ENCODE measurements at places on chromosomes 1 and 21.

DNA sequence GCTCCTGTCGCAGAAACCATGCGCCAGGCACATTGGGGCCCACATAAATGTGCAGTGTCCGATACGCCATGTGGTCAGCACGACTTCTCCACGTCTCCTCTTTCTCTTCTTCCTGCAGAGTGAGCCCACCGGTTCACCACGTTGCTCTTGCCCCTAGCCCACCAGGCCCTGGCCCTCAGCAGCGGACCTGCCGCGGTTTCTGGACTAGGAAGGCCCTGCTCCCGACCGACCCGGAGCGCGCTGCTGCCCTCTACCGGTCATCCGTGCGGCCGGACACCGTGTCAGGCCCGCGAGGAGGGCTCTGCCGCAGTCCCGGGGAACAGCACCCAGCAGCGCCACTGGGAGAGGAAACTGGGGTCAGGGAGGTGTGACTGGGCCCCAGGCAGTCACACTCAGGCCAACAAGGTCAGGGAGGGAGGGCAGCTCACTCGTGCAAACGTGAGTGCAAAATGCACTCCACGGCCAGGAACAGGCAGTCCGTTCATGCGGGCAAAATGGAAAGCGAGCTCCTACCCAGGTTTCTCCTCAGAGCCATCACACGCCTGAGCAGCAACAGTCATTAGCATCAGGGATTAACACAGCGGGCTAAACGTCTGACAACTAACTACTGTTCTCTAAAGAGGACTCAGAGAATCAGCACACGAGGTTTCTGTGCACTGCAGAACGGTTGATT, 13.7 kb downstream of the TLR5 start:
- DNase-seq: no peak

DNA sequence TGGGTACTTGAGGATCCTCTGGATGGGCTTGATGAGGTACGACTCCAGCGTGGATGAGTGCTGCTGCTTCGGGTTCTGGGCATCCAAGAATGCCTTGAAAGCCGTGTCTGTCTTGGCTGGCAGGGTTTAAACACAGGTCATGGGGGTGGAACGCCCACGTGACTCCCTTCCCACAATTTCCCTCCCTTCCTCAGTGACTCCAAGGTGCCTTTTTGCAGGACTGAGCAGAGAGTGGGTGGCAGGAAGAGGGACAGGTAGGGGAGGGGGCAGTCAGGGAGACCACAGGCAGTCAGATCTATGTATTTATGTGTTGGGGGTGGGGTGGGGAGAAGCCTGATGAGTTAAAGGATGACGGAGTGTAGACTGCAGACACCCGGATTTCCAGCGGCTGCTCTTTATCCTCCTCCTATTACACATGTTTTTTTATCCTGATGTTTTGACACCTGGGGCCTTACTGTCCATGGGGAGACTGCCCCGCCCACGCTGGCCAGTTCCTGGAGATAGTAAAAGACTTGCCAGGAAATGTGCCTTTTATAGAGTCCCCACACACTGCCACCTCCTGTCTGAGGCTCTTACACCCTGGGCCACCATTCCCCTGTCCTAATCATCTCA, 103.2 kb upstream of the KRTAP19-8 start:
- no peak for DNase-seq

GRCh38 chr1:56429288-56429687, 150.1 kb downstream of the PLPP3 start:
- DNase-seq: no peak

DNA sequence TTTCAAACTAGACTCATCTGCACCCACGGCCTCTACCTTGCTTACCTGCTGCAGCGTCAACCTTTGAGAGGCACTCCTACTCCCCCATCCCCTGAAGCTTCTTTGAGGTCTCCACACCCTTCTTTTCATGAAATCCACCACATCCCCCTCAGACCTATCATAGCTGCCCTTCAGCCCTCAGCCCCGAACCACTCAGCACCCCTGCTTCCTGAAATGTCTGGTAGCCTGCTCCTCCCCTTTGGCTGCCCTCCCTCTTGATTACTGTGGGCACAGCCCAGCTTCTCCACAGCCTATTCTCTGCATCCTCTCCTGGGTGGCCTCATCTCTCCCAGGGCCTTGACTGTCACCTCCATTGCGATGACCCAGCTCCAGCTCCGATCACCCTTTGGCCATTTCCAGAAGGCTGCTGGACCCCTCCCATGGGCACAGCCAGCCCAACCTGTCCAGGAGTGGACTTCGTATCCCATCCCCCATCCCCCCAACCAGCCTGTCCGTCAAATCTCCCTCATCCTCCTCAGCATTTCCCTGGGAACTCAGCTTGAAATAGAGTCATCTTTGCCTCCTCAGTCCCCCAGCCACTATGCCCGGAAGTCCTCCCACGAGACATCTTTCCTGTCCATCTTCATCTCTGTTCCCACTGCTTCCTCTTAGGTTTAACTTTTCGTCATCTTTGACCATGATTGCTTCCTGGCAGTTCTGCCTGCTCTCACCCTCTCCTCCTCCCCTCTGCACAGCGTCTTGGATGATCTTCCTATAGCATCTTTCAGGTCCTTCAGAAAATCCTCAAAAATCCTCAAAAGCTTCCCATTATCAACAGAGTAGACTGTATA, 6.1 kb upstream of the ADORA1 start:
- no peak for DNase-seq

GRCh38 chr1:168317309-168317708, 36.6 kb downstream of the TBX19 start:
- DNase-seq: no peak

GRCh38 chr1:119924948-119925898, 28.9 kb upstream of the ADAM30 start:
- DNase-seq: no peak

DNA sequence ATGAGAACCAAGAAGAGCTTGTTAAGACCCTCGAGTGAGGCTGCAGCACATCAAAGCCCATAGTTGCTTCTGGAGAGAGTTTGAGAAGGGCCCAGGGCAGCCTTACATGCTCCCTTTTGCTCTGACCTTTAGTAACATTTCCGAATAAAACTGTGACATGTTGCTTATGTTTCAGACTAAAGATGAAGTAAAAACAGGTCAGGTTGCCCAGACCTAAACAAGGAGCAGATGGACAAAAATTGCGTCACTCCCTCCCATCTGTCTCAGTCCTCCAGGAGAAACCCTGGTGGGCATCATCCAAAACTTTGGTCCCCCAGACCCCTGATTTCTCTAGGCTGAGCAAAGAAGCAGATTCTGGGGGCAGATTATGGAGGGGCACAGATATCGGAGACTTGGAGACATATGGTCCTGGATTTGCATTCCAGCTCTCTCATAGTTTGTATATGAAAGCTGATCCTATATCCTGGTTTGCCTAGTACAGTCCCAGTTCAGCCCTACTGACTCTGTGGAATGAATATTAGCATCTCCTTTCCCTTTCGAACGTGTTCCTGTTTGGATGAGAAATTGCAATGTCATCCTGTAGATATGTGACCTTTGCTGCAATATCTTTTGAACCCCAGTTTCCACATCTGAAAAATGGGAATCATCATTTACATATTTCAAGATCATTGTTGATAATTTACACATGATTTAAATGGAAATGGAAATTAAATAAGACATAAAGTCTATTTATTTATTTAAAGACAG, 304.9 kb upstream of the USP24 start:
- DNase-seq: no peak

DNA sequence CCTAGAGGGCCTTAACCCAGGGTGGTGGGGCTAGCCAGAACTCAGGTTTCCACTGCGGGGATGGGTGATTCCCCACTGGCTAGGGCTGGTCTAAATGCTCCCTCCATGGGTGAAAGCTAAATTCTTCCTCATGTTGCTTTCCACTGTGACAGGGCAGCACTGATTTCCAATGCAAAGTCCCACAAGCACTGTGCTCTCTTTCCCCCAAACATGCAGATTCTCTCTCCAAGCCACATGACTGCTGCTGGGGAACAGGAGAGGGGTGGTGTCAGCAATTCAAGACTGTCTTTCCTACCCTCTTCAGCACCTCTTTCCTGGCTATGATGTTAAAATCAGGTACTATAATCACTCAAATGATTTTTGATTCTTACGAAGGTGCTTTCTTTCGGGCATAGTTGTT, 215.5 kb downstream of the RWDD3 start:
- no peak for DNase-seq

DNA sequence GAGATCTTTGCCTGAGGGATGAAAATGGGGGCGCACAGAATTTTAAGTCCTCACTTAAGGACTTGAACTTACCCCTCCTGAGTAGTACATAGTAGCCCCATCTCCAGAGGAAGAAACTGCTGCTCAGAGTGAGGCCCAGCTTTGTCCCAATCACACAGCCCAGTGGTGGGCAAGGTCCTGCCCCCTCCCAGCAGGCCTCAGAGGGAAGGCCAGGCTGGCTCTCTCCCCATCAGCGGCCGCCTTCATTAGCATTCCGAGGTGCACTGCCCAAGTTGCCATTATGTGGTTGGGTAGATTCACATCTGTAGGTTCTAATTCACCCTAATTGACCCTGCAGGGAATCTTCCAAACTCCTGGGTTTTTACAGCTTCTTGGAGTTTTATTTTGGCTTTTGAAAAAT, 59.1 kb downstream of the FOXO6 start:
- no peak for DNase-seq

GRCh38 chr21:30194701-30195299, 21.1 kb downstream of the CLDN8 start:
- DNase-seq: peak; percentile 56

DNA sequence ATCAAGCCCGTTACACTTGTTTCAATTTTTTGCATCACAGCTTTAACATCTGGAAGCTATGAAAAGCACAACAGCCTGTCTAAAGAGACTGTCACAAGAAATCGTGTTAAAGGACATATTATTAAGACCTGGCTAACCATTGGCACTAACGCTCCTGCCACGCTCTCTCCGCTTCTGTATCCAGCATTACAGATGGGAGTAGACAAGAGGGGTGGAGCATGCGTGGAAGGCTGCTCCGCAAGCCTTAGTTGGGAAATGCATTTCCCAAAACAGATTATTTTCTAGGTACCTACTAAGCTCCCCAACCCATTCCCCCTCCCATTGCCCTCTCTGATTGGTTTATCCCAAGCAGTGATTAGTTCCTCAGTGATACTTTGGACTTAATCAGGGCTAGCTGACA, 72.4 kb downstream of the NTNG1 start:
- no peak for DNase-seq

DNA sequence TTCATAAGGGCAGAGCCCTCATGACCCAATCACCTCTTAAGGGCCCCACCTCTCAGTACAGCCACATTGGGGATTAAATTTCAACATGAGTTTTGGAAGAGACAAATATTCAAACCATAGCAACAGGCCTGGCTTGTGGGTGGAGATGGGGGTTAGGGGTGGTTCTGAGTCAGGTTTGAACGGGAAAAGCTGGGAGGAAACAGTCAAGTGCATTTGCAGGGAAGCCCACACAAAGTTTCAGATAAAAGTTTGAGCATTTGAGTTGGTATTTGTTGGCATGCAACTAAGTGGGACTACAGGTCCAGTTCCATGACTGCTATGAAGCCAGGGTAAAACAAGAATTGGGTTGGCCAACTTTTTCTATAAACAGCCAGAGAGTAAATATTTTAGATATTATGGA, 21.0 kb upstream of the PADI2 start:
- no peak for DNase-seq

DNA sequence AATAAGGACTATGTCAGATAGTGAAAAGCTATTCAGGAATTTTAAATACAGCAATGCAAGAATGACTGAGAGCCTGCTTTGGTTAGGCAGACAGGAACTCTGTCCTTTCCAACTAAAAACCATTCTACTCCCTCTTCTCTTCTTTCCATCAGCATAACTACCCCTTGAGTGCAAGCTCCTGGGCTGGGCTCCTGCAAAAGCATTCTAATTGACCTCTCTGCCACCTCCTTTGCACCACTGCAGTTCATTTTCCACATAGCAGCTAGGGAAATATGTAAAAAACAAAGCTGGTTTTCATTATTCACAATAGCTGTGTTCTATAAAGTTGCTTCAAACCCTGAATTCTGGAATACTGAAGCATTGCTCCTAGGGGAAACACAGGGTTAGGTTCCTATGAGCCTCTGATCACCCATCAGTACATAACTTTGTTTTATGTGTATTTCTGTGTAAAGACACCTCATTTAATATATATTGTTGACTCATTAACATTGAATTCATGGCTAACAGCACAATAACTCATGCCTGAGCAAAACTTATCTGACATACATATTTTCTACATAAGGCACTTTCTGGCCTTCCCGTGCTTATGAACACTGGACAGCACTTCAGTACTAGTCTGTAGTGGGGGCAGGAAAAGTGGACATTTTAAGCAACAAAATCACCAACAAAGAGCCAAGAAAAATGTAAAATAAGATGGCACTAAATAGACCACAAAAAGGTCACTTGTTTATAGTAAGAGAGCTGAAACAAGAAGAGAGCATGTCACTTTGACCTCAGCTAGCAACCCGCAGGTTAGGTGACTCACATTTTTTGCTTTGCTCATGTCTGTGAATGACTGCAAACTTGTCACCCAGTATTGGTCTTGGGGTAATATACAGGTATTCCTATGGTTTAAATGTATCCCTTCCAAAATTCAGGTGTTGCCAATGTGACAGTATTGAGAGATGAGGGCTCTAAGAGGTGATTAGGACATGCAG, 57.9 kb upstream of the IRF2BP2 start:
- no peak for DNase-seq

GRCh38 chr21:36354918-36355680, 30.1 kb upstream of the CHAF1B start:
- DNase-seq: no peak

DNA sequence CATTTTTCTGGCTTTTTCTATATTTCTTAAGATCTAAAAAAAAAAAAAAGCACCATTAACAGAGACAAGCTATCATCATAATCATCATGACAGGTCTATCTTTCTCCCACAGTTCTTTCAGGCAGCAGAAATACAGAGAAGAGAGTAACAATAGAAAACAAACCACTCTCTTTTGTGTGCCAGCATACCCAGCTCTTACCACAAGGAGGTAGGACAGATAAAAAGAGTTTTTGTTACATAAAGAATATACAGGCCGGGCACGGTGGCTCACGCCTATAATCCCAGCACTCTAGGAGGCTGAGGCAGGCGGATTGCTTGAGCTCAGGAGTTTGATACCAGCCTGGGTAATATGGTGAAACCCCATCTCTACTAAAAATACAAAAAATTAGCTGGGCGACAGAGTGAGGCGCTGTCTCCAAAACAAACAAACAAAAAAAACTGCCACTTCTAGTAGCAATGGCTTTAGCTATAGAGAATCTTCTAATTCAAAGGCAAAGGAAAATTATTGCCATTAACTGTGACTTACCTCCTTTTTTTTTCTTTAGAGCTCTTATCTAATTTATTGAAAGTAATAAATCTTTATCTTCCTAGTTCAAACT, 39.7 kb downstream of the ANKRD13C start:
- DNase-seq: no peak

- DNase-seq: no peak
Observed at GRCh38 chr1:175133673-175134435, 58.7 kb downstream of the KIAA0040 start.

GRCh38 chr21:44926331-44927101, 5.8 kb upstream of the ITGB2 start:
- DNase-seq: no peak

Measured in A172 (cell line).